ENCODE measurements at places on chromosomes 11 and 22.

- no peak for DNase-seq
Measured at GRCh38 chr22:47139013-47139789, 376.8 kb downstream of the TBC1D22A start.

DNA sequence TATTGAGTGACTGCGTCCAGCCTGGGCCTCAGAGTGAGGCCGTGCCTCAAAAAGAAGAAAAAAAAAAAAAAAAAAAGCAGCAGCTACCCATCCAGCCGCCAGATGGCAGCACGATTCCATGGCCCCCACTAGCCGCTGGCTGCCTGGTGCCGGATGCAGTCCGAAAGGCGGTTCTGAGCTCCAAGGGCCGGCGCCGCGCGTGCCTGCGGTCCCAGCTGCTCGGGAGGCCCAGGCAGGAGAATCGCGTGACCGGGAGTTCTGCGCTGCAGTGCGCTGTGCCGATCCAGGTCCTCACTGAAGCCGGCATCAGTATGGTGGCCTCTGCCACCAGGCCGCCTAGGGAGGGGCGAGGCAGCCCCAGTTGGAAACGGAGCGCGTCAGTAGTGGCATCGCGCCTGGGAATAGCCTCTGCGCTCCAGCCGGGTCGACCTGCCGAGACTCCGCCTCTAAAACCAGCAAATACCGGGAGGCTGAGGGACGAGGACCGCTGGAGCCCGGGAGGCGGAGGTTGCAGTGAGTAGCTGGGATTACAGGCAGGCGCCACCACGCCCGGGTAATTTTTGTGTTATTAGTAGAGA, 19.3 kb downstream of the SCARF2 start:
- peak; percentile 63 for DNase-seq

DNA sequence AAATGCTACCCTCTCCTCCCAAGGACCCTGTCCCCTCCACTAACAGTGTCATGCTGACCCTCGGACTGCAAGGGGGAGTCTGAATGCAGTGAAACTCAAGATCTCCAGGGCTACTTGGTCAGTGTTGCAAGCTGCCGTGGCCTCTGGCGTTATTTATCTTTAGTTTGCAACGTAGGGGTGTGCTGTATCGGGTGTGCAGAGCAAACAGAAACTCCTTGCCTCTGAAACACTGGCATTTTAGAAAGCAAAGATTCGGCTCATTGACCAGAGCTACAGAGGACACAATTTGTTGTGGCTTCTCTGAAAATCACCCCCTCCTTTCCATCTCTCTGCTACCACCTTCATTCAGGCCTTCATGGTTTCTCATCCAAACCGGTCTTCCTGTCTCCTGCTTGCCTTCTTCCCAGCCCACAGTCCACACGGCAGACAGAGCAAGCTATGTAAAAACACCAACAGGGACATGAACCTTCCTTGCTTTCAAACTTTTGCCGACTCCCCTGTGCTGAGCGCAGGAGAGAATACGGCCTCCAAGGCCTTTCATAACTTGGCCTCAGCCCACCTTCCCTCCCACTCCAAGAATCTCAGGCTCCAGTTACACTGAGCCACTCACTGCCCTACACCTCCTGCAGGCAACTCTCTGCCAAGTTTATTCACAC, 14.9 kb downstream of the FZD4 start:
- no peak for DNase-seq

- no peak for DNase-seq
Measured at GRCh38 chr11:57812634-57813033, 51.0 kb downstream of the CTNND1 start.

- no peak for DNase-seq
Measured at GRCh38 chr11:126884594-126884993, 116.0 kb downstream of the KIRREL3 start.

GRCh38 chr11:42593441-42593840, 718.4 kb upstream of the API5 start:
- no peak for DNase-seq

DNA sequence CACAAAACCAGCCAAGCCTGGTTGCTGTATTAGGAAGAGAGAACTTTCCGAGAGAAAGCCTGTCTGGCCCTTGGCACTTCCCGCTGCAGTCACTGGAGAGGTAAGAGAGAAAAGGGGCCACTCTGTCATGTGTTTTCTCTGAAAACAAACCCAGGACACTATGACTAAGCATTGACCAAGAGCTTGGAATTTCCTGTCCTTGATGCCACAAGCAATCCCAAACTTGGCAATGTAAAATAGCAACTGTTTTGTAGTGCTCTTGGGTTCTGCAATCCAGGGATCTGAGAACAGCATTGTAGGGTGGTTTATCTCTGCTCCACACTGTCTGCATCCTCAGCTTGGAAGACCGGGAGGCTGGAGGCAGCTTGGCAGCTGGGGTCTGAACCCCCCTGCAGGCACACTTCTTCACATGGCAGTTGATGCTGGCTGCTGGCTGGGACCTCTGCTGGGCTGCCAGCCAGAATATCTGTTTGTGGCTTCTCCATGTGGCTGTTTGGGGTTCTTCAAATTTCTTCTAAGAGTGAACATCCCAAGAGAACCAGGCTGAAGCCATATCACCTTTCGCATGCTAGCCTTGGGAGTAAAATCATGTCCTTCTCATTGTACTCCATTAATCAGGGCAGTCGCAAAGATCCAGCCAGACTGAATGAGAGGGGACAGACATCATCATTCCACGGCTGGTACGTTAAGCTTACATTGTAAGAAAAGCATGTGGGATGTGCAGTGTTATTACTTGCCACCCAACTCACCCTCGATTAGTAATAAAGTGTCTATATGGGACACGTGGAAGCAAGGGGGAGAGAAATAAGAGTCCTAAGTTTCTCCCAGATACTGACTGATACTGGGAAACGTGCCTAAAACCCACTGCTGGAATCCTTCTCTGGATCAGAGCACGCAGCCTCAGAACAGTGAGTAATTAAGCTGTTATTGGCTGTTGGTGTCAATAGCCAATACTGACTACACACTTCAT, 537.4 kb upstream of the B3GAT1 start:
- DNase-seq: no peak

DNA sequence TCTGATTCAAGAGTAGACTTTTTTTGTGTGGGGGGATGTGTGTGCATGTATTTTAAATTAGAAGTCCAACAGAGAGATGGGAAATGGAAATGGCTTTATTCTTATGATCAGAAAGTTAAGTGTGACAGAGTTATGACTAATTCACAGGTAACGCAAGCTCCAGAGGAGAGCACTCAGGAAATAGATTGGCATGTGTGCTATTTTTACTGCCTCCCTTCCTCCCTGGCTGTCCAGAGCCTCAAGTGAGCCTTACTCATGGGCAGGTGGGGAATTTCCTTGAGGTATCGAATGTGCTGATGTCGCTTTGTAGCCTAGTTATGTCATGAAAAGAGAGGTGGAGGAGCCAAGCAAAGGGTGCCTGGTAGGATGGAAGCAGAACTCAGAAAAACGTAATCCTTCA, 70.3 kb upstream of the BDNF start:
- DNase-seq: no peak

- DNase-seq: peak; percentile 54
Measured at GRCh38 chr11:35235936-35236666, 97.1 kb downstream of the CD44 start.

DNA sequence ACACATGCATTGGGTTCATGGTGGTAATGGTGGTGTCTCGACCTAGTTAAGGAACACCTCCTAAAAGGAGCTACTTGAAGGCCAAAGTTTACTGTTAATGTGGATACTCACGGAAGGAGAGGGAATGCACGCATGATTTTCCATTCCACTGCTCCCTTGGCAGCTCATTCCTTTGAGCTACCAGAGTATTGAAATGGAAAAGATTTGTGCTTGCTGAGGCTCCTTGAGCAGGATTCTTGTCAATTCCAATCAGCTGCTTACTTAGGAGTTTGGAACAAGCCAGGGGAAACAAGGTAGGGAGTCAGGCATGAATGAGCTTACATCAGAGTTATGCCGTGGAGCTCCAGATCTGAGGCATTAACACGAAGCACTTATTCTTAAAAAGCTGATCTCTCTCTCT, 108.8 kb downstream of the GRIA4 start:
- no peak for DNase-seq

DNA sequence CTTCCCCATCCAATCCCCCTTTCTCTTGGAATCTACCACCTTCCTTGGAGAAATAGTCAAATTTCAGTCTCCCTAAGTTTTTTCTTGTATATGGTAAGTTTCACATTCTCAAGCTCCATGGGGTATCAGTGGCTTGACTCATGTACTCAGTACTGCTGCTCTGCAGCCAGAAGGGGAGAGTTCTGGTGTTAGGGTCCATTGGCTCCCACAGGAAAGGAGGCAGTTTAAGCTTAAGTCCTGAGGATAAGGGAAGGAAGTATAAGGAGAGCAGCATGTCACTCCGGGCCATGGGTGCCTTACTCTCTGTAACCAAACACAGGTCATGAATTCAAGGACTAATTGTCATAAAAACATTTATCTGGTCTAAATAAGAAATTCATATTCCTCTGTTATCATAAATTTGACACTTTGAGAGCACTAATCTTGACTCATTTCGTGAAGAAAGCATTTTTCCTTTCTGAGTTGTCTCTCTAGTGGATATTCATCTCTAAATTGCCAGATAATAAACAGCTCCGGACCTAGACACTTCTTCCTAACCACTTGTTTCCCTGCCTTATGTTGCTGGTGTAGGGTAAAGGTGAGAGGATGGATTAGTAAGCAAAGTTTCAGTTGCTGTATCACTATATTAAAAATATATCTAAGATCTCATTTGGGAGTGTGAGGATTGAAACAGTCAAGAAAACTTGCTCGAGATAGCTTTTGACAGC, 20.1 kb upstream of the SORL1 start:
- no peak for DNase-seq

DNA sequence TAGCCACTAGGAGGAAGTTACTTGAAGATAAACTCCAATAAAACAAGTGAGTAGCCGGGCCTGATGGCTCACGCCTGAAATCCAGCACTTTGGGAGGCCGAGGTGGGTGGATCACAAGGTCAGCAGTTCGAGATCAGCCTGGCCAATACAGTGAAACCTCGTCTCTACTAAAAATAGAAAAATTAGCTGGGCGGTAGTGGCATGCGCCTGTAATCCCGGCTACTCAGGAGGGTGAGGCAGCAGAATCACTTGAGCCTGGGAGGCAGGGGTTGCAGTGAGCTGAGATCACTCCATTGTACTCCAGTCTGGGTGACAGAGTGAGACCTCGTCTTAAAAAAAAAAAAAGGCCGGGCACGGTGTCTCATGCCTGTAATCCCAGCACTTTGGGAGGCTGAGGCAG, 34.0 kb upstream of the CLPB start:
- DNase-seq: no peak

DNA sequence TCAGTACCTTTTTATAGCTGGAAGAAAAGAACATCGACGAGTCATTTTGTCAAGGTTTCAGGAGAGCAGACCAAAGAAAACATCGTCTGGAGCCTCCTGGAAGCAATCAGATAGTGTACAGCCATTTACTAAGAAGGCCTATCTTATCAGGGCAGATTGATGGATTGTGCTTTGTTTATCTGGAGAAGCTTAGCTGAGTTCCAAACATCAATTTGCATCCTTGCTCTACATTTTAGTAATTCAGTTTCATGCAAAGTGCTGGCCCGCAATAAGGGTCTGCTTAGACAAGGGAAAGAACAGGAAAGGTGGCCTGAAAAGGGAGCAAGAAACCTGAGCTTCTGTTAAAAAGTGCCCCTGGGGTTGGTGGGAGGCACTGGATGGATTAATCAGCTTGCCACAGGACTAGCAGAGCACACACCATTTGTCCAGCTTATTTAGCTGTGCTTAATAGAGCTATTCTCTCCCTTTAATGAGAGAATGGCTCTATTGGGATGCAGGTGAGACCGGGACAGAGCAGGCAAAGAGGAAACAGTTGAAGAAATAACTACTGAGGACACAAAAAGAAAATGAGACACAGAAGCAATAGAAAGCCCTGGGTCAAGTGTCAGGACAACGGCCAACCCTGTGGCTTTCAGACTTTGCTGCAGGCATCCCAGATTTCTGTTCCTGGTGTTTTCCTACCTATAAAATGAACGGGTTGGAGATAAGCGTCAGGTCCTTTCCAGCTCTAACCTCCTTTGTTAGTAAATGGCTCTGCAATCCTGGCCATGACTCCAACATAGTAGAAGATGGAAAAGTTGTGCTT, 122.1 kb upstream of the TTC12 start:
- no peak for DNase-seq
